ENCODE measurements at places on chromosomes 1 and 21.

- peak; percentile 62 for DNase-seq
Measured at GRCh38 chr1:222095606-222096475, 354.0 kb upstream of the DUSP10 start.

- DNase-seq = no peak
Measured at GRCh38 chr1:4665456-4665855, 11.0 kb downstream of the AJAP1 start.

DNA sequence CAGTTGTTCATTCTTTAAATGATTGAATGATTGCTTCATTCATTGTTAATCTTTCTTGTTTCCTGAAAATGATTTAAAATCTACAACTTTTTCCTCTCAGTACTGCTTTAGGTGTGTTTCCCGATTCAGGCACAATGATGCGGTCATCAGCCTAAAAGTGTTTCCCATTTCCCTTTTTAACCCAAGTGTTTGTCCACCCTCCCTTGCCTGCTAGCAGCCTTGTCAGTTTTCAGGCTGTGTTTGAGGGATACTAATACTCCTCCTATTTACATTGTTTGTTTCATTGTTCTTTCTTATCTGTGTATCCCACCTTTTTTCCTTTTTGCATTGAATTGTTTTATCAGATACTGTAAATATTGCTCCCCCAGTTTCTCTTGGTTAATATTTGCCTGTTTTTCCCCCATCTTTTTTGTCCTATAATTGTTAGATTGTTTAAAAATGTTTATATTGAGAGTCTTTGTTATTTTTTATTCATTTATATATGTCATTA lies 131.1 kb downstream of the KIAA0319L start:
- DNase-seq = no peak

GRCh38 chr1:21904704-21905520 lies 32.2 kb downstream of the HSPG2 start:
- no peak for DNase-seq

GRCh38 chr1:108050158-108050557 lies 85.2 kb upstream of the VAV3 start:
- no peak for DNase-seq

- peak; percentile 94 for DNase-seq
Measured at GRCh38 chr1:206556750-206557635, 49.7 kb downstream of the RASSF5 start.

DNA sequence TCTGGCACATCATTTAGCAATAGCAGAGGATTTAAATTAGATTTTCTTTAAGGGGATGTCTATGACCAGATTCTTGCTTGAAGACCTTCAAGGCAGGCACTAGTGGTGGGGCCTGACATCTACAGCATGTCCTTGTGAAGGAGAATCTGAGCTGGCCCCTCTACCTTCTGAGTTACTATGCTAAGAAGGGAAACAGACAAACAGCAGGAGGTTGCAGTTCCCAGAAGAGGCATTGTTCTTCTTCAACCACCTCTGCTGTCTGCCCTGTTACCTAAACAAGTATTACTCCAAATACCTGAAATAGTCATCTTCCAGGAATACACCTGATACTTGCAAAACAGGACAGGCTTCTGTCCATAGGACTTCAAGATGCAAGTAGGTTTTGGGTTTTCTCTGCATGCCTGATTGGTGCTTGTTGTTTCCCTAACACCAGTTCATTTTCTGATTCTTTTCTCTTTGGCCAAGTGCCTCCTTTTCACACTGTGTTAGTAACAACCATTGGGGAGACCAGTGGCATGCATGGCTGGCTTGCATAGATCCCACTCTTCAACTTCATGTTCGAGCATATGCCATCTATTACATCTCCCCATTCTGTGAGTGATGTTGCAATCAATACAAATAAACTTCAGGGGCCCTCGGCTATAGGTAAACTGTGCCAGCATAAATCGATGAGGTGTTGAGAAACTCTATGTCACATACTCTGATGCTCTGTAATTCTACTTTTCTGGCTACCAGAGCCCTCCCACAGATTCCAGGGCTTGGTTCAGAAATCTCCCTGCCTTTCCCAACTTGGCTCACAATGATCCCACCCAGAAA lies 93.0 kb upstream of the DUSP10 start:
- DNase-seq = no peak
